ENCODE measurements at places on chromosomes 1 and 21.

- DNase-seq, result peak; percentile 15
Observed at GRCh38 chr1:234845097-234845660, 235.2 kb upstream of the IRF2BP2 start.

GRCh38 chr1:203239526-203240305 lies 10.2 kb upstream of the CHIT1 start:
- no peak for DNase-seq

- DNase-seq, result no peak
Observed at GRCh38 chr1:92502247-92502646, 15.5 kb upstream of the GFI1 start.

DNA sequence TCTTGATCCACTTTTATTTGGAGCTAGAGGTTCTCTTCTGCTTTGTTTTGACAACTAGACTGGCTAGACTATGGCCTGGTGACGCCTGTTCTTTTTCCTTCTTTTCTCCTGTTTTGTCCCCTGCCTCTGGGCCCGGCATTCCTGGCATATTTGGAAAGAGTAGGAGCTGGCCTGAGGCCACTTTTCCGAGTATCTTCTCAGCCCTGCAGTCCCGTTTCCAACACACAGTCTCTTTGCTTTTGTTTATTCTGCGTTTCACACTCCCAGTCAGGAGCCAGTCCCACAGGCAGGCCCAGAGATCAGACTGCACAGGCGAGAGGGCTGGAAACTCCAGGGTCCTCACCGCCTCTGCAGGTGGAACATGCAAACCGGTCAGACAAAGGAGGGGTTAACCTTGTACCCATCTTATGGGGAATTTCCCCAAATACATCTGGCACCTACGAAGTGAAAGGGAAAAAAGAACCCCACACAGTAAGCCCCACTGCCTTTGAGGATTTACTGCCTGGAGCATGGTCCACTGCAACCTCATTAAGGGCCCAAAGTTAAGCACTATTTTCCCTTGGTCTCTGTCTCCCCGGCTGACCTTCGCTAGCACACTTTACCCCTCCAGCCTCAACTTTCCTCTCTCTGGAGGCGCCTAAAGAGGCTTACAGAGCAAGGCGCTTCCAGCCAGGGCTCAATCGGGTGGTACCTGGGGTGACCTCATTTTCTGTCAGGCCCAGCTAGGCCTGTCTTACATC lies 141.1 kb downstream of the TOMM20 start:
- no peak for DNase-seq

- DNase-seq, result no peak
Observed at GRCh38 chr1:157806431-157807149, 13.3 kb downstream of the FCRL1 start.

DNA sequence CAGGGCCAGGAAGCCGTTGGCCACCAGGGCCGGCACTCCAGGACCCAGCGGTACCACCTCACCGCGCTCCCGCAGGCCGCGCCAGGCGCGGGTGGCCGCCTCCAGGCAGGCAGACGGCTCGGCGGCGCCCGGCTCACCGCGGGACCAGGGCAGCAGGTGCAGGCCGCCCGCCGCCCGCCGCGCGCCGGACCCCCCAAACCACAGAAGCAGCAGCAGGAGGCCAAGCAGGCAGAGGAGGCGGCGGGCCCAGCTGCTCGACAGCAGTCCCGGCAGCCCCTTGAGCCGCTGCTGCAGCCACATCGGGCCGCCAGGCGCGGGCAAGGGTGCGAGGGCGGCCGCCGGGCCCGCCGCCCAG lies 312 bp downstream of the KIAA2013 start:
- DNase-seq, result no peak

GRCh38 chr1:40435876-40436275 lies 14.4 kb upstream of the ZFP69B start:
- DNase-seq, result no peak

DNA sequence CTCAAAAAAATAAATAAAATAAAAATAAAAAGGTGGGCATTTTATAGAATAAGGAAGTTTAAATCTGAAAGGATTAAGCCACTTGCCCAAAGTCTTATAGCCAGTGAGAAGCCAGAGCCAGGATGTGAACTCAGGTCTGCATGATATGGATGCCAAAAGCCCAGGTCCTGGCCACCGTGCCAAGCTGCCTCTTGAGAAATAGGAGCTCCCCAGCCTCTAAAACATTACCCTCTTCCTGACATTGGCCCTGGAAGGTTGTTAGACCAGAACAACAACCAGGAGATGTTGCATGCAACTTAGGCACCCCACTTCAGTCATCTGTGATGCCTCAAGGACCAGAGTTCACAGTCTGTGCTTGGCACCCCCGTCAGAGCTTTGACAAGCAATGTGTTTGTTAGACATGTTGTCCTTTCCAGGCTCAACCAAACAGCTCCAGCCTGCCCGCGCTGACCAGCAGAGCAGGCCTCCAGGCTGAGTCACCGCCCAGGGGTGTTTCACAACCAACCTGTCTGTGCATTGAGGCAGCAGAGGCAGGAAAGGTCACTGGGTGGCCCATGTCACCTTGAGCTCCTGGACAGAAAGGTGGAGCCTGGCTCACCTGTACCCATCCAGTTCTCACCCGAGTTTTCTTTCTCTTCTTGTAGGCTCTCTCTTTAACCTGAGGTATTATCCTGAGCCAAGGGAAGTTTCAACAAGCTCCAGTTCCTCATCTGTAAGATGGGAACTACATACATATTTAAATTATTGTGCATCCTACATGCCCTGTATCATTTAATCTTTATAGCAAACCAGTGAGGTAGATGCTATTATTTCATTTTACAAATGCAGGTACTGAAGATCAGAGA lies 14.9 kb upstream of the MED18 start:
- DNase-seq, result no peak

DNA sequence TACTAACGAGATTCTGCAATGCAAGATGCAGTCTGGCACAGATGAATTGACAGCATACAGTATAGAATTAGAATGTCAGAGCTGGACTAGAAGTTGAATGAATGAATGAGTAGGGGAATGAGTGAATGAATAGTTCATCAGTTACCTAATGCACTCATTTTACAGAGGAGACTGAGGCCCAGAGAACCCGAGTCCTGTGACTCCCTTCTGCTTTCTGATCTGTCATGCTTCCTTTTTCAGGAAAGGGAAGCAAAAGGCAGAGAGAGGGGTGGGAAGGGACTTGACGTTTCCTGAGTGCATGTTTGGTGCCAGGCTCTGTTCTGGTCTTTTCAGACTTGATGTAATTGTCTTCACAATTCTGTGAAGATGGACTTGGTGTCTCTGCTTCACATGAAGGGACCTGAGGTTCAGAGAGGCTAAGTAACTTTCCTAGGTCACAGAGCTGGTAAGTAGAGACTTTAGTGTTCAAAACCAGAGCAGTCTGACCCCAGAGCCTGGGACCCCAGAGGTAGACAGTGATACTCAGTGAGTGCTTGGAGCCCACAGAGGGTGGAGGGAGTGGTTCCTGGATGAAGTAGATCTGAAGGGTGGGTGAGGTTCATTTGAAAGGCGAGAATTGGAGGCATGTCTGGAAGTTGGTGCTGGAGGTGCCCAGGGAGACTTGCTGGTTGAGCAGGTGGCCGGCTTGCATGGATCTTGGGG lies 8.0 kb upstream of the MEX3A start:
- no peak for DNase-seq

- DNase-seq, result no peak
Observed at GRCh38 chr1:80444171-80444570, 1356.6 kb upstream of the ADGRL2 start.

- DNase-seq, result no peak
Observed at GRCh38 chr1:109089242-109090015, 1.1 kb upstream of the TMEM167B start.

GRCh38 chr21:41366522-41367151 lies 4.8 kb downstream of the MX2 start:
- no peak for DNase-seq

DNA sequence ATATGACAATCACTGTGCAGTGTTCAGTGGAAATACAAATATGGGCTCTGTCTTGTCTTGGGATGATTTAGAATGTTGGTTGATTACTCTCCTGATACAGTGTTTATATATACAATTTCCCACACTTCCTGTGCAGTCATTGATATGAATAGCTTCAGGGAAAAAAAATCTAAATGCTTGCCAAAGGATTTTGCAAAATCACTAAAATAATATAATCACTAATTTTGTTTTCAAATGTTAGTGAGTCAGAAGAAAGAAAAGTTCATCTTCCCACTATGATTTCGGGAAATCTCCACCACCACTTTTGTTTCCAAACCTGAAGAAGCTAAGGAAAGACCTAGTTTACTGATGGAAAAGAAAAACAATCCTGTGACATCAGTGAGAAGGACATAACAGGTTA lies 32.1 kb upstream of the CHRM3 start:
- no peak for DNase-seq

All from stimulated activated CD4-positive, alpha-beta T cell treated with anti-CD3 and anti-CD28 coated beads, Interleukin-1b, Interleukin-23, amount 100 ng/mL, for 1 hour (primary cell).